ENCODE measurements at places on chromosomes 13 and 19. TPM values are rescaled to one million over a fixed set of nuclear protein-coding genes. Genes with fewer than 3 reads are reported as not detected.

DNA sequence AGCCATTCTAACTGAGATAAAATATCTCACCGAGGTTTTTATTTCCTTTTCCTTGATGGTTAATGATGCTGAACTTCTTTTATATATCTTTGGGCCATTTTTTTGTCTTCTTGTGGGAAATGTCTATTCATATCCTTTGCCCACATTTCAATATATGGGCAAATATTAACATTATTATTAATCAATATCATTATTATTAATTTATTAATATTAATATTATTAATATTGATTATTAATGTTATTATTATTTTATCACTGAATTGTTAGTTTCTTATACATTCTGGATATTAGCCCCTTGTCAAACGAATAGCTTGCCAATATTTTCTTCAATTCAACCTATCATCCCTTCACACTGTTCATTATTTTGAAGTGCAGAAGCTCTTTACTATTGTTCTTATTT is 2203.6 kb downstream of the PCDH9 start:
- no peaks in the 10 kb centered on the region for H3K27me3 ChIP-seq
- no peak overlapping the region for H3K27ac ChIP-seq
- H3K4me1 ChIP-seq, result no peaks in the 10 kb centered on the region

Gene ICAM5
- total RNA-seq, result 1.9 TPM

- H3K36me3 ChIP-seq, result peaks cover 51% of the 10 kb centered on the region
- H3K4me1 ChIP-seq, result peaks cover 45% of the 10 kb centered on the region
- peak overlapping the region; percentile 69 for H3K27ac ChIP-seq
- peak overlapping the region; percentile 48 for H3K4me3 ChIP-seq
- DNase-seq, result peak; percentile 49
Observed at GRCh38 chr19:18848878-18849661, 17.3 kb downstream of the UPF1 start.

DNA sequence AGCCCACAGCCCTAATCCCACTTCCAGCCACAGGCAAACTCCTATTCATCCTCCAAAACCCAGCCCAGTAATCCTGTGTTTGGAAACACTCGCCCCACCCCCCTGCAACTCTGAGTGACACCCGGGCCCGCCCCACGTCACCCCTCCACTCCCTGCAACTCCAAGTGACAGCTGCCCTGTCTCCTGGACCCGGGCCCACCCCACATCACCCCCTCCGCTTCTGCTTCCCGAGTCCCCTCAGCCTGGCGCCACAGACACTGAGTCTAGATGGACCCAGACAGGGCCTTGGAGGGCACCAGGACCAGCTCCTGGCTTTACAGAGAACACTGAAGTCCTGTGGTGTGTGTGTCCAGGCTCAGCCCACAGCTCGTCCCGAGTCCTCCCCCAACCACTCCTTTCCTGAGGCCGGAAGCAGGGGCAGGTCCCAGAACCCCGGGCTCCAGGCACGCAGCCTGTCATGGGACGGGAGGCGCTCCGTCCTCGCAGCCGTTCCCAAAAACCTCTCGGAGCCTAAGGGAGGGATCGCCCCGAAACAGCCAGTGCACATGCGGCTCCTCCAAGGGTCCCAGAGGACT is 7.7 kb downstream of the REXO1 start:
- H3K36me3 ChIP-seq, result peaks cover 2% of the 10 kb centered on the region
- H3K4me3 ChIP-seq, result no peak overlapping the region
- peaks cover 38% of the 10 kb centered on the region for H3K4me1 ChIP-seq
- peak overlapping the region; percentile 13 for H3K27ac ChIP-seq

Gene LILRB3
- total RNA-seq, result not detected

DNA sequence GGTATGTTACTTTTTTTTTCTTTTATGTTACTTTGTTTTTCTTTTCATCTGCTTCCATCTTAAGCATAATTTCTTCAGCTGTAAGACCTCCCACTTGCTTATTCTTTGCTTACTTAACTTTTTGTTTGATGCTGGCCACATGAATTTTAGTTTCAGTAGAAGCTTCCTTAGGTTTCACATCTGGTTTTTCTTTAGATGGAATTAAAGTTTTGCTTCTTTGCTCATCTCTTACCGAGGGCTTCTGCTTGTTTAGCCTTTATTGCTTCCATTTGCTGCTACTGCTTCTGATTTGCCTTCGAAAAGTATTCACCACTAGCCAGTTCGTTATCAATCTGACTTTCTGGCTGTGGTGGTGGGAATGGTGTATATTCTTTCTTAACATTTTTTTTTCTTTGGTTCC is 90.9 kb downstream of the GJA3 start:
- H3K27me3 ChIP-seq, result no peaks in the 10 kb centered on the region
- DNase-seq, result no peak
- H3K27ac ChIP-seq, result no peak overlapping the region
- peaks cover 3% of the 10 kb centered on the region for H3K4me1 ChIP-seq

Gene COX6B2
- total RNA-seq, result 0.14 TPM

DNA sequence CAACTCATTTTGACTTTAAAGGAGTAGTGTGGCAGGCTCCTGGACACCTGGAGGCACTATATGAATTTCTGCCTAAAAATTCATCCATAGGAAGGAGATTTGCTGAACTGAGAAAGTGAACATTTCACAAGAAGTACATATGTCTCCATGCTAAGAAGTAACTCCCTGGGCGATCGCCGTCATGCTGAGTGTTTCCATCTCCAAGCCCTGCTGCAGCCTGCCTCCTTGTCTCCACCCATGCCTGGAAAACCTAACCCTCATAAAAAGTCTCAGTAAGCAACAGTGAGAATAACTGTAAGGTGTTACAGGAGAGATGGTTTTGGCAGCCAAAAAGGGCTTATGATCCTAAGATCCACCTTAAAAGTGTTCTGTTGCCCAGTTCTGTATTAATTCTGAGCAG is 251.3 kb downstream of the SHISA2 start:
- H3K36me3 ChIP-seq, result no peaks in the 10 kb centered on the region
- H3K4me1 ChIP-seq, result no peaks in the 10 kb centered on the region
- no peak overlapping the region for H3K4me3 ChIP-seq
- H3K27ac ChIP-seq, result no peak overlapping the region
- DNase-seq, result no peak

Gene TMEM150B
- total RNA-seq, result not detected

GRCh38 chr13:103898481-103898880 is 832.3 kb upstream of the SLC10A2 start:
- no peak for DNase-seq
- no peak overlapping the region for H3K27ac ChIP-seq
- H3K4me1 ChIP-seq, result no peaks in the 10 kb centered on the region
- no peak overlapping the region for H3K4me3 ChIP-seq
- no peaks in the 10 kb centered on the region for H3K27me3 ChIP-seq

DNA sequence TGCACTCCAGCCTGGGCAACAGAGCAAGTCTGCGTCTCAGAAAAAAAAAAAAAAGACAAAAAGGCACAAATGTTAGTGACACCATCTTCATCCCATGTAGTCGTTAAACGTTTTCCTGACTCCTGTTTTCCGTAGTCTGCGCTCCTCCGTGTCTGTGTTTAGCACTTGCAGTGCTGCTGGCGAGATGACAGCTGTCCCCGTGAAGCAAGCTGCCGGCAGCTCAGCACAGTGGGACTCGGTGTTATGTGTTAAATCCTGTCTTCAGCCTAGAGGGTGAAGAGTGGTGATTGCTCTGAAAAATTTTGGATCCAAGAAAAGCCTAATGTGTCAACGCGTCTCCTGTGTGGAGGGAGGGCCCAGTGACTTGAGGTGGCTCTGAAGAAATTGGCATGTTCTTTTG is 18.4 kb downstream of the UBXN6 start:
- no peak for DNase-seq
- no peak overlapping the region for H3K27ac ChIP-seq
- no peaks in the 10 kb centered on the region for H3K4me1 ChIP-seq
- H3K4me3 ChIP-seq, result no peak overlapping the region

Gene ZSWIM4
- total RNA-seq, result 5.8 TPM

DNA sequence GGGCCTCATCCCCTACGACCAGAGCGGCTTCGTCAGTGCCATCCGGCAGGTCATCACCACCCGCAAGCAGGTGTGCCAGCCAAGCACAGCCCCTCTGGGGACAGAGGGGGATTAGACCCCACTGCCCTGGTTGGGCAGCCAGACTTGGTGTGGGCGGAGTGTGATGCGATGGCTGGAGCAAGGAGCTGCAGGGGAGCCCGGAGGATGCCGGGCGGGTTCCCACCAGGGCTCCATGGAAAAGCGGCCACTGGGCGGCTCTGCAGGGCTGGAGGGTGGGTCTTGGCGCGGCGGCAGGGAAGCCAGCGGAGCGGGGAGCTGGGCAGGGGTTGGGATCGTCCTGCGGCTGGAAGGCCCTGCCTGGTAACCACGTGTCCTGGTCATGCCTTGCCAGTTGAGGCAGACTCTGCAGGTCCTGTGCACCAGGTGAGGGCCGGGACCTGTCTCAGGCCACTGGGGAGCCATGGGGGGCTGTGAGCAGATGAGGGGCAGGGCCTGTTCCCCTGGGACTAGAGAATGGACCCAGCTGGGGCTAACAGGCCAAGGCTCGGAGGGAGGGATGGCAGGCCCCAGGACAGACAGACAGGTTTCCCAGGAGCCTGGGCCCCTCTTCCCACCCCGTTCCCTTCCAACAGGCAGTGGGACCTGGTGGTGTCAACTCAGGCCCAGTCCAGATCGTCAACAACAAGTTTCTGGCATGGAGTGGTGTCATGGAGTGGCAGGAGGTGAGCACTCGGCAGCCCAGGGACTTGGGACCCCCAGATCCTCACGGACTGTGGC is 6.3 kb downstream of the PTOV1 start:
- H3K4me3 ChIP-seq, result no peak overlapping the region
- H3K27ac ChIP-seq, result no peak overlapping the region
- H3K4me1 ChIP-seq, result peaks cover 11% of the 10 kb centered on the region
- H3K36me3 ChIP-seq, result peaks cover 35% of the 10 kb centered on the region

Gene IZUMO4
- total RNA-seq, result 15.2 TPM

Gene METTL21C
- not detected for total RNA-seq

Measured in activated CD4-positive, alpha-beta T cell treated with anti-CD3 and anti-CD28 coated beads for 36 hours (primary cell).